ENCODE measurements at places on chromosomes 7 and 10.

DNA sequence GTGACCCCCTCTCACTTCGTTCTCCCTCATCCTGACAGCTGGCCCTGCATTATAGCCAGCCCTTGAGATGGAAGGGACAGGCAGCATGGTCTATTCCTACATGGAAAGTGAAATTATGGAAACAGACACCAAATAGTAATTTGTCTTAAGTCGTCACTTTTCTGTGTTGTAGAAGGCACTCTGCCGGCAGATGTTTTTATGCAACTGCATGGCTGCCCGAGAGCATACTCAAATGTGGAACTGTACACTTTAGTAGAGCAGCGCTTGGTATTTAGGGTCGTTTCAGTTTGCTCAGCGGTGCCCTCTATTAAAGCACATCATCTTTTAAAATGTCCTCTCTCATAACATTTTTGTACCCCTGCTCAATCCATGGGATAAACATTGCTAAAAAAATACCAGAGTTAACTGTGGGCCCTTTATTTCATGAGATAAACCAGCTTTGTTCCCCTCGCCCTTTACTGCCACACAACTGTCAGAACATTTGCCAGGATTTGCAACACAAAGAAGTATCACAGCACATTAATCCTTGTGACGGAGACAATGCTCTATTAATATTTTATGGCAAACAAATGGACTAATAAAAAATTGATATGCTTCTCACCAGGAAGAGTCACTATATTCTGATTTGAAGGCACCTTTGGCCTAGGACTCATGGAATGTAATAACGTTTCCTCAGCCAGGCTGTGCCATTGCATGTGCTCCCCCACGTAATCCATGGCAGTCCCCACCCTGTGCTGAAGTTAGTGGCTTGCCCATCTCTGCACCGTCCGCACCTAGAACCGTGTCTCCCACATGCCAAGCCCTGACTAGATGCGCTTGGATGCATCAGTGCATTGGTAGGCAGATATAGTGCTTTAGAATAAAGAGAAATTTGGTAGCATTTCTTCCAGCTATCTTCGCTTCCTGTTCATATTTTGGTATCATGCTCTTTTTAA is 221.3 kb downstream of the PAXIP1 start:
- no peak for DNase-seq

DNA sequence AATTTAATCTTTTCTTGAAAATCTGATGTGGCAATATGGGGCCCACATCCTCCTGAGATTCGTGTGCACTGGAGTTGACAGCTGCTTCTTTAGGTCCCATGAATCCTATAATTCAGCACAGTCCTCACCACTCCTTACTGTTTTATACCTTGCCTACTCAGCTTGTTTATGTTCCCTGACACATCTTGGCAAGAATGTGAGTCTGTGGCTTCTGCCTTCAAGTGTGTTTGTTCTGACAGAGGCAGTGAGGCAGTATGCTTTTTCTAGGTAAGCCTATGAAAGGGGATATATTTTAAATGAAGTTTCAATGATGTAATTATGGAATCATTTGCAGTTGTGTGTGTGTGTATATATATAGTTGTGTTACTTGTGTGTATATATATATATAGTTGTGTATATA is 106.4 kb downstream of the AMPH start:
- no peak for DNase-seq

- no peak for DNase-seq
Measured at GRCh38 chr10:16995867-16996529, 133.6 kb downstream of the CUBN start.

DNA sequence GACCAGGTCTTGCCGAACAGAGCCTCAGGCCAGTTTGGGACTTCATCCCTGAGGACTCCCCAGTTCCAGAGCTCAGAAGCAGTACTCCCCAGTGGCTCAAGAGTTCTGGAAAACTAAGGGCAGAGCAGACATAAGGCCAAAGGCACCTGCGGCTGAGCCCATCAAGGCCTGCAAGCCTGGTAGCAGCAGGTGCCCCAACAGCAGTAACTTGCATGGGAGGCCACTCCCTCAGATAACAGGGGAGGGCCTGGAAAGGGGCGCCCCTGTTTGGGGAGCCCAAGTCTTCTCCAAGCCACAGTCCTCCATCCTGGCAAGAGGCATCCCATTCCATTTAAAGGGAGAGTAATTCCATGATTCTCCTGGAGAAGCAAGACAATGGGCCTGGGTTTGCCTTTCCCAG is 13.0 kb downstream of the POLL start:
- no peak for DNase-seq

- no peak for DNase-seq
Measured at GRCh38 chr7:553636-554111, 34.0 kb upstream of the PDGFA start.

- DNase-seq = no peak
Measured at GRCh38 chr10:79166741-79167140, 98.0 kb downstream of the ZMIZ1 start.

DNA sequence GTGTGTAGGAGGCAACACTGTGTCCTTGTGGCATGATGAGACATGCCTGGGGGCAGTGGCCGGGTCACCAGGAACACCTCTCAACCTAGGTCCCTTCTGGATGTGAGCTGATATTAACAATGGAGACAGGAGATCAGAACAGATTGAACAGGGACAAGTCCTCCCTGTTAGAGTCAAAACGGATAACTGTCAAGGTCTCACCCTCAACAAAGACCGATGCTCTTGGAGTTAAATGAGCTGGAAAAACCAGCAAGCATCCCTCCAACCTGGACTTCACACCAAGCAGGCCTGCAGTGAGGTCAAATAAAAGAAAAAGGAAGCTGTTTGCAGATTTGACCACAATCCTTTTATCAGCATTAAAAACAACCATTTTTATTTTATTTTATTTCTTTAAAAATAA is 49.0 kb downstream of the SLIT1 start:
- no peak for DNase-seq

DNA sequence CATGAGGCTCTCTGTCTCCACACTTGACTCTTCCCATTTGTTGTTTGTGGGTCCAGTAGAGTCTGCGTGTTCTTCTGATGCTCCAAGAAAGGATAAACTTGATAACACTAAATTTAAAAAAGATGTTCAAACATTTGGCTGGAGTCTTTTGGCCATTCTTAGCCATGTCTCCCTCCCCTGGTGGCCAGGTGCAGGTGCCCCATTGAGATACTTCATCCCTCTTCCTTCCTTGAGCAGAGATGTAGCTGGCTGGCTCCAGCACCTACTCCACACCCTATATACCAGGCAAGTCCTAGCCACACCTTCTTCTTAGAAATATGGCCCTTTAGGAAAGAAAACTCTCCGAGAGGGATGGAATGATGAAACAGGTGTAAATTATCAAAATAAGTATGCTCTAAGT is 103.2 kb upstream of the GJD4 start:
- no peak for DNase-seq

DNA sequence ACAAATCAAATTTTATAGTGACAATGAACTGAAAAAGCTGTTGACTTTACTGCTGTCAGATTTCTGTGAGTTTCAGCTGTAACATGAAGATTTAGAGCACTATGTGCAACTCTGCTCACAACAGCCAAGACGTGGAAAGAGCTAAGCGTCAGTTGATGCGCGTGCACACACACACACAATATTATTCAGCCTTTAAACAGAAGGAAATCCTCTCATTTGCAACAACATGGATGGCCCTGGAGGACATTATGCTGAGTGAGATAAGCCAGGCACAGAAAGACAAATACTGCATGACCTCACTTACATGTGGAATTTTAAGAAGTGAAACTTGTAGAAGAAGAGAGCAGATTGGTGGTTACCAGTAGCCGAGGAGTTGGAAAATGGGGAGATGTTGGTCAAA is 82.8 kb upstream of the FRMD4A start:
- no peak for DNase-seq

Data from activated CD4-positive, CD25-positive, alpha-beta regulatory T cell (primary cell).